NCI-H524 (cell line): ENCODE measurements at places on chromosomes 6 and 20.

GRCh38 chr20:12722091-12722490, 286.7 kb upstream of the SPTLC3 start:
- DNase-seq, result no peak

DNA sequence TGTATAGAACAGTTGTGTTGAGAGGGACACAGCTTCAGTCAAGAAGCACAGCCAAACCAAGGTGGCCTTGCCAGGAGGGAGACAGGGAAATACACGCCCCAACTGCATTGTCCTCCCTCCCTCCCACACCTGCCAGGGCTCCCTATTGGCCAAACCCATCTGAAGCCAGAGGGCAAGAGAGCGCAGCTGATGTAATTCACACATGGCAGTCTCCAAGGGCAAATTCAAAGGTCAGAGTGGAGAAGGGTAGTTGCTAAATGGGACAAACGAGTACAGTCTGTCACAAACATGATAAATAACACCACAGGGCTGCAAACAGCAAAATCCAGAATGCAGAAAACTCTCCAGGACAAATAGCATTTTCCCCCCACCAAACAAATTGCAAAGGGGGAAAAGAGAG, 23.2 kb upstream of the PPP1R16B start:
- DNase-seq, result no peak

GRCh38 chr6:132085731-132086130, 134.6 kb upstream of the CCN2 start:
- no peak for DNase-seq

GRCh38 chr20:42461965-42462593, 727.6 kb downstream of the PTPRT start:
- DNase-seq, result no peak

GRCh38 chr6:144564202-144564601, 279.1 kb downstream of the UTRN start:
- no peak for DNase-seq

DNA sequence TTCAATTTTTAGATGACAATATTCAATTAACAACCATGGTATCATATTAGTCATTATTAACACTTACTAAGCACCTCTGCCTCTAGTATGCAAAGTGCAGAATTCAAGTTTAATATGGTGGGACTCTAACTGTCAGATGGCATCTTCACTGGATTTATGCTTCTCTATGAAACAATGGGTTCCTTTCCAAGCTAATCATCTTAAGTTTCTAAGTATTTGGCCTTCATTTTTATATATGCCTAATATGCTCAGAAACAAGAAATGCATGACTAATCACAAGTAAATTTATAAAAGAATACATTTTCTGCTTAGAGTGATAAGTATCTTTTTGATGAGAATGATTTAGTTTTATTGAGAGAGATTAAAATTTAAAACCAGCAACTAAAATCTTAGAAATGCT, 144.7 kb downstream of the HIVEP2 start:
- DNase-seq, result no peak

DNA sequence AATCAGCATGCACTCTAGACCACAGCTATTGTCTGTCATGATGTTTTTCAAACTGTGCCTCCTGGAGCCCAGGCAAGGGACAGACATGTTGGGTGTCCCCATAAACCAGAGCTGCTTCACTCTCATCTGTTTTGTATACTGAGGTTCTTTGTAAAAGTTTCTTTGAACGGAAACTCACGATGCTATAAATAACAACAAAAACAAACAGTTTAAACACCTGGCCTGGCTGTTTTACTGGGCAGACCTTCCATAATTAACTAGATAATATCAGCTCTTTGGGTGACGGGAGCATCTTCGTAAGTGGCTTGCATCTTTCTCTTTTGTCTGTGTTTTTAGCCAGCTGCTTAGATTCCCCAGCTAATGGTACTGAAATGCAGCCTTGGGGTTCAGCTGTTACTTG, 190.3 kb downstream of the ZDHHC14 start:
- DNase-seq, result no peak

- no peak for DNase-seq
Measured at GRCh38 chr6:7819431-7820015, 91.1 kb downstream of the TXNDC5 start.

DNA sequence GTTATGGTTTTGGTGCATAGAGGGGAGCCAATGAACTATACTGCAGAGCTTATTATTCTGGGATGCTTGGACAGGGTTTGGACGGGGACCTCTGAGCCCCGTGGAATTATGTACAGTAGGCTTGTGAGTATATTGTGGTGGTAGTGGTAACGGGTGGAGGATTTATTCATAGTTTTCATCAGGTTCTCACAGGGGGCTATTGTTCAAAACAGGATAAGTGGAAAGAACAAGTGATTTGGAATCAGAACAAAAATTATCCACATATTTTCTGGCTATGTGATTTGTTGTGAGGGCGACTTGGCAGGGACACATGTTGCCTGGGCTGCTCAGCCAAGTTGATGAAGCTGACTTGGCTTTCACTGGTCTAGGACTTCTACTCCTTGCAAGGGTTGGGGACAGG, 64.6 kb upstream of the ELOVL5 start:
- DNase-seq, result no peak

DNA sequence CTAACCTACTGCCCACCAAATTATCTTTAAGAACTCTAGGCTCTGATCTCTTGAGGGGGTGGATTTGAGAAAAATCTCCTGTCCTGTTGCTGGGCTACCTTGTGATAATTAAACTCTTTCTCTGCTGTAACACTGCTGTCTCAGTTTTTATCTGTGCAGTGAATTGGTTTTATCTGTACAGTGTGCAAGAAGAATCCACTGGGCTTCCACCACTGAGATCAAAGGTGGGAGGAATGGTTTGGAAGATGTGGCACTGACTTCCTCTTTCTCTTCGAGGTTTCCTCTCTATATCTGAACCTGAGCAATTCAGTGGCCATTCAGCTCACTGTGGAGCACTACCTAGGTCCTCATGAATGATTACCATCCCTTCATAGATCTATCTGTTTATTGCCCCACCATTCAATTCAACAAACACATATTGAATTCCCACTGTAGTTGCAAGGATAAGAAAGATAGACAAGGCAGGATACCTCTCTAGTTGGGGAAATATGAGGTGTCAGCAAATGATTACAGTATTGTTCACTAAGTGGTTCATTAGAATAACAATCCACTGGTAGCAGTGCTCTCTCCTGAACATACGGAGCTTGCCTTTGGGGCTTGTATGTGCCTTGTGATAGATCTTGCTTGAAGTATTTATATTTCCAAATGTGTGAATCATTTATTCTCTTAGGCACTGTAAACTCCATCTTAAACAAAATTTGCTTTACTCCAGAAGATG, 172.1 kb upstream of the ARG1 start:
- no peak for DNase-seq

- peak; percentile 49 for DNase-seq
Measured at GRCh38 chr6:46129291-46129628, 529 bp upstream of the ENPP4 start.

GRCh38 chr6:125230674-125231073, 71.1 kb downstream of the HDDC2 start:
- DNase-seq, result no peak

- no peak for DNase-seq
Measured at GRCh38 chr6:14277405-14277930, 159.9 kb downstream of the CD83 start.

GRCh38 chr6:2818593-2818992, 23.1 kb downstream of the SERPINB1 start:
- no peak for DNase-seq

DNA sequence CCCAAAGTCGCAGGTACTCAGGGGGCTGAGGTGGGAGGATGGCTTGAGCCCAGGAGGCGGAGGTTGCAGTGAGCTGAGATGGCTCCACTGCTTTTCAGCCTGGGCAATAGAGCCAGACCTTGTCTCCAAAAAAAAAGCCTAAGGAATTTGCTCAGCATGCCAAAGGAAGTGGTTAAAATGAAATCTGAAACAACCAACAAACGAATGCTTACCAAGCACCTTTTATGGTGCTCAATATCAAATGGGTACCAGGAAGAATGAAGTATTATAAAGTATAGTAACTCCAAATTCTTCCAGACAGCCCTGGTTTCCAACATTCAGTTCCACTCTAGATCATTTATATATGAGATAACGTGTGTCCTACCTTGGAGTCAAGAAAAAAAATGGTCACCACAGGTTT, 14.0 kb downstream of the GMDS start:
- DNase-seq, result no peak

GRCh38 chr20:38434301-38434741, 807 bp downstream of the SNHG17 start:
- peak; percentile 47 for DNase-seq

DNA sequence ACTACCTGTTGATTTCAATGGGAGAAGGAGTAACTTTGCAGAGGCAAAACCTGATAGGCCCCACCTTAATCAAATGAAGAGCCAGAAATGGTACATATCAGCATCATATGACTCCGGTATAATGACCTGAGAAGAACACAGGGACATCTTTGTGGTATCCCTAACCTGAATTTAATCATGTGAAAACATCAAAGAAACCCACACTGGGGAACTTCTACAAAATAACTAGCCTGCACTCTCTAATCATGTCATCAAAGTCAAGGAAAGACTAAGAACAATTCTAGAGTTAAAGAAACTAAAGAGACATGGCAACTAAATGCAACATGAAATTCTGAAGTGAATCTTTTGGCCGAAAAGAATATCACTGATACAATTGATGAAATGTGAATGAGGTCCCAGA, 34.9 kb downstream of the SLC17A4 start:
- no peak for DNase-seq

DNA sequence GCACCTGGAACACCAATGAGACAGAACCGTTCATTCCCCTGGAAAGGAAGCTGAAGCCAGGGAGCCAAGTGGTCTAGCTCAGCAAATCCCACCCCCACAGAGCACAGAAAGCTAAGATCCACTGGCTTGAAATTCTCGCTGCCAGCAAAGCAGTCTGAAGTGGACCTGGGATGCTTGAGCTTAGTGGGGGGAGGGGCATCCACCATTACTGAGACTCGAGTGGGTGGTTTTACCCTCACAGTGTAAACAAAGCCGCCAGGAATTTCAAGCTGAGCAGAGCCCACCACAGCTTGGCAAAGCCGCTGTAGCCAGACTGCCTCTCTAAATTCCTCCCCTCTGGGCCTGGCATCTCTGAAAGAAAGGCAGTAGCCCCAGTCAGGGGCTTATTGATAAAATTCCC, 53.1 kb downstream of the KIF16B start:
- peak; percentile 51 for DNase-seq

DNA sequence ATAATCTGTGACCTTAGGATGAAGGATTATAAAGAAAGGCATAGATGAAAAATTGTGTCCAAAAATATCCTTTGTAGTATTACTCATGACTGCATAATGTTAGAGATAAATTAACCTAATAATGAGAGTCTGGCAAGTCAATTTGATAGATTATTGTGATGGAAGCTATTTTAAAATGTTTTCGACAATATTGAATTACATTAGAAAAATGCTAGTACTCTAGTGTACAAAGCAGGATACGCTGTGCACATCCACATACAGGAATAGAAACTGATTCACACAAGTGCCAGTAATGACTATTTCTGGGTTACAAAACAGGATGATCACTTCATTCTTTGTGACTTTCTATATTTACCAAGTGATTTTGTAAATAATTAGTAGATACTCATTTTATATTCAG, 3.3 kb downstream of the SLC17A2 start:
- no peak for DNase-seq
